Left hindlimb (tissue), 1 donor: ENCODE measurements at places on chromosomes 6 and 20.
A peak's percentile ranks its signal among the peaks of the same experiment; 100 is the strongest.

DNA sequence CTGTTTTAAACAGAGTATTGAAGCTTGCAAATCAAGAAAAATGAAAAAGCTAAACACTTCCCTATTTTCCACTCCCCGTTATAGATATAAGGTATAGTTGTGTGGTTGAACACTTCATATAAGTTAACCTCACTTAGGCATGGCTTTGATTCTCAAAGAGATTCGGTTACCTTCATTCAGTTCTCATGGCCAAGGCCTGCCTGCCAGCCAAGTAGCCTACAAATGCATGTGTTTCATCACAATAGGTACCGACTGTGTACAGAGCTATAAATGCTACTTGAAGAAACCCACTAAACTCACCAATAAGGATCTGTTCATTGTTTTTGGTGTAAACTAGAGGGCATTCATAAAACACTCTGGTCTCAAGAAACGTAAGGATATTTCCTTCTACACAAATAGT lies 27.8 kb downstream of the PM20D2 start:
- no peak for DNase-seq

- DNase-seq = no peak
These were observed 314.5 kb downstream of the KIF16B start for GRCh38 chr20:16258766-16259165.

- peak; percentile 87 for DNase-seq
These were observed 9.1 kb downstream of the BAK1 start for GRCh38 chr6:33570806-33571636.

- DNase-seq = no peak
These were observed 1176.4 kb upstream of the EYS start for GRCh38 chr6:66883453-66883852.

GRCh38 chr20:38395165-38395564 lies 40.0 kb downstream of the SNHG17 start:
- no peak for DNase-seq

- peak; percentile 56 for DNase-seq
These were observed 1.1 kb downstream of the TCP11 start for GRCh38 chr6:35139924-35140638.

DNA sequence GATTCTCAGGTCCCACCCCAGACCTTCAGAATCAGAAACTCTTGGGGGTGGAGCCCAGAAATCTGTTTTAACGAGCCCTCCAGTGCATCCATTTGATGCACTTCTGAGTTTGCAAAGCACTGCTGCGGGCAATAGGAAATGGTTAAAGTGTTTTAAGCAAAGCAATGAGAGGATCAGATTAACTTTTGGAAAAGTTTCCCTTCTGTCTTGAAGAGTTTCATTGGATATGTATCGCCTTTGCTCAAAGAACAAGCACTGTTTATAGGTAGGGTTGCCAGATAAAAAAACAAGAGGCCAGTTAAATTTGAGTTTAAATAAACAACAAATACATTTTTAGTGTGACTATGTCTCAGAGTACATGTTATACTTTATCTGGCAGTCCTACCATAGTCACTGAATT lies 226.0 kb downstream of the BMP7 start:
- DNase-seq = no peak

DNA sequence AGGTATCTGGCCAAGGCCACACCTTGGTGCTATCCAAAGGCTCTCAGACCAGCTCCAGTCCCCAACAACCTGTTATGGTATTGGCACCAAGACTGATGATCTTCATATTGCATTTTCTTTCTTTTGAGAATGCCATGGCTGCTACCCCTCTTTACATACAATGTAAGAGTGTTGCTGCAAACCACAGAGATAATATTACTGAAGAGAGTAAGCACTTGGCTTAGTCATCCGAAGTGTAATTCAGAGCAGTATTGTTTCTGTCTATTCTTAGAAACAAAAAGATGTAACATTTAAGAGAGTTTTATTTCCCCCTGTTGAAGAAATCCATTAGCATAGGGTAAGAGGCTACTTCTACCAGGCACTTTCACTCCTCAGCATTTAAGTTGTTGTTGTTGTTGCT lies 212.5 kb downstream of the C6orf118 start:
- DNase-seq = no peak

GRCh38 chr6:160041608-160042007 lies 72.7 kb downstream of the IGF2R start:
- peak; percentile 84 for DNase-seq

DNA sequence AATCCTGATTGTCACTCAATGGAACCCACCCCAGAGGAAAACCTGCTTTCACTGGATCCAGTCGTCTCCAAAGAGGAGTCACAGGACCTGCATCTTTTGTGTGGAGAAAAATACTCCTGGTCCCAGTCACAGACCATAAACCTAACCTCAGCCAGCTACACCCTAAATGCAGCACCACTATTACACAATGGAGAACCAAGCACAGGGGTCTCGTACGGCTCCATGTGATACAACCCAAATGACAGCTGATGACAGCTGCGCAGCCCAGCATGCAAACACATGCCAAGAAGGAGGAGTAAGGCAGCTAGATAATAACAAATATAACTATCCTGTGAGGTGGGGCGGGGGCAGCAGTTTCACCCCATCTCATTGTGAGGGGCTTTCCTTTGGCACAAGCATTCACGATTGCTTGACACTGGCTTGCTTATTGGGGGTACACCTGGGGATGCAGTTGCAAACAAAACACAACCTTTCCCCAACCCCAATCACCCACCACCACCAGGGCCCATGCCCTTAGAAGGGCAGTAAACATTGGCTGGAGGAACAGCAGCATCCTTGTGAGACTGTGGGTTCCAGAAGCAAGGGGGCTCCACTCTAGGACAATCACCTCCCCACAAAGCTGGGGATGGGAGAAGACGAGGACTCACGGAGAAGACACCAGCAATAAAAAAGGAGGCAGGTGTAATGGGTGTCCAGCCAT lies 51.5 kb downstream of the TRERF1 start:
- DNase-seq = no peak

- no peak for DNase-seq
These were observed 9.3 kb upstream of the RPS6KA2 start for GRCh38 chr6:166636191-166636933.

DNA sequence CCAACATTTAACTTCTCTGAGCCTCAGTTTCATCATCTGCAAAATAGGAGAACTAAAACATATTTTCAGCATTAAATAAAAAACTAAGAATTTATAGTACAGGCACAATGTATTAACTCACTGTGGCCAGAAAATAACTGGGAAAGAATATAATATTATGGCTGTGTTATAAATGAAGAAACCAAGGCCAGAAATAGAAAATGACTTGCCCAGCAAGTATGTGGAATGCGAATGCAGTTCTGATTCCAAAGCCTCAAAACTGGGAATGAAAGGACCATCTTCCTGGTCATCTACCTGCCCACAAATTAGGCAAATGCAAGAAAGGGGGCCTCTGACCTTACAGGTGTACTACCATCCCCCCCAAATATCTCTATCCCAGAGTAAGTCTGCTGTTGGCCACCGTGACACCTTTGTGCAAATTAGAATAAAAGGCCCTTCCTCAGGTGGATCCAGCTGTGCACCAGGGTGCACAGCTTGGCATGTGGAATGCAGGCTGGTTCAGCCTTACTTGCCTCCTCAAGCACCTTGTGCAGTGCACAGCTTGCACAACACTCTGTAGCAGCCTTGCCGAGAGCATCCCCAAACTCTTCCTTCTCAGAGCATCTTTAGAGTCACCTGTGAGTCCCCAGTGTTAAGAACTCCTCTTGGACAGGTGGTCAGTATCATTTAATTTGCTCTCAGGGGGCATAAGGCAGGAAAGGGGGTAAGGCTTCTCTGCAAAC lies 4.4 kb downstream of the SLC13A3 start:
- no peak for DNase-seq

GRCh38 chr20:5390720-5391119 lies 74.0 kb upstream of the PROKR2 start:
- no peak for DNase-seq

- no peak for DNase-seq
These were observed 18.1 kb downstream of the RBM38 start for GRCh38 chr20:57409316-57409671.

DNA sequence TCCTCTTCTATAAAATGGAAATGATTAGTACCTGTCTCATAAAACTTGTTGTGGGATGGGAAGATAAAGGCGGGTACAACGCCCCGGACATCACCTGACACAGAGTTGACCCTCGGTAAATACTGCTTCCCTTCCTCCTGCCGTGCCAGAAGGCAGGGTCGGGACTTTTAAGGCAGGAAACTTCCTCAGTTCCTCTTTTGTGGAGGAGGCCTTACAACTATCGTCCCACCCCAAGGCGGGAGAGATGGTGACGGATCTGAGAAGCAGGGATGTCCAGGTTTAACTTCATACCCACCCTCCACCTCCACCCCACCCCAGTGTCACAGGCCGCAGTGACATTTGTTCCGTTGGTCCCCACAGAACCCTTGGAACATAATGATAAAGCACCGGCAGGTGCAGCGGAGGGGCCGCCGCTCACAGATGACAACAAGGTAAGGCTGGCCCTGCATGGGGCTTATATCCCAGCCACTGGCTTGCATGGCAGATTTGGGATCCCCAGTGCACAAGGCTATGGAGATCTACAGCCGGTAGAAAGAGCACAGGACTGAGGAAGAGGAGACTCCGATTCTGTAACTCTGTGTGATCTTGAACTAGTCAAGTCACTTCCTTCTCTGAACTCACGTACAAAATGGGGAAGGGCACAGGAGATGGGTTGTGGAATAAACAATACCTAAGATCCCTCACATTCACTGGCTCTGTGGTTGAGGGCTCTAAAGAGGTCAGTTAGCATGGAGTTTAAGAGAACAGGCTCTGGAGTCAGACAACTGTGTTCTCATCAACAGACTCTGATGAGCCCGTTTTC lies 764 bp downstream of the DNTTIP1 start:
- no peak for DNase-seq

DNA sequence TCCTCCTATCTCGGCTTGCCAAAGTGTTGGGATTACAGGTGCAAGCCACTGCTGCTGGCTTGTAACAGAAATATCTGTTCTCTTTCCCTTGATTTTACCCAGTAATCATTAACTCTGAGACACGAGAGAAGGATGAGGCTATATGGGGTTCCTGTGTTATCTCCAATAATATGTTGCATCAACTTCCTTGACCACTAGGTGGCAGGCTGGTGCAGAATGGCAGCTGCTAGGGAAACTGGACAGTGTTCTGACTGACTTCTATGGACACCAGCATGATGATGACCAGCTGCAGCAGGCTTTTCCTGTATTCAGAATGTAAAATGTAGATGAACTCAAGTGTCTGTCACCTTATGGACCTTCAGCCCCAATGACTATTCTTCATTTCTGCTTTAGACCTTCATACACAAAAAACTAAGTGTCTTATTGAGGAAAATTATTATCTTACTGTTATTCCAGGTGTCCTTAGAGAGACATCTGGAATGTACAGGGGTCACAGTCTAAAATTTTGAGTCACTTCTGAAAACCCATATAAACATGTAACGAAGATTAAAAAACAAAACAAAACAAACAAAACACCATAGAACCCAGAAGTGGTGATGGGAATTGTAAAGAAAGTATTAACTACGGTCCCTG lies 20.4 kb upstream of the CD109 start:
- DNase-seq = peak; percentile 70

DNA sequence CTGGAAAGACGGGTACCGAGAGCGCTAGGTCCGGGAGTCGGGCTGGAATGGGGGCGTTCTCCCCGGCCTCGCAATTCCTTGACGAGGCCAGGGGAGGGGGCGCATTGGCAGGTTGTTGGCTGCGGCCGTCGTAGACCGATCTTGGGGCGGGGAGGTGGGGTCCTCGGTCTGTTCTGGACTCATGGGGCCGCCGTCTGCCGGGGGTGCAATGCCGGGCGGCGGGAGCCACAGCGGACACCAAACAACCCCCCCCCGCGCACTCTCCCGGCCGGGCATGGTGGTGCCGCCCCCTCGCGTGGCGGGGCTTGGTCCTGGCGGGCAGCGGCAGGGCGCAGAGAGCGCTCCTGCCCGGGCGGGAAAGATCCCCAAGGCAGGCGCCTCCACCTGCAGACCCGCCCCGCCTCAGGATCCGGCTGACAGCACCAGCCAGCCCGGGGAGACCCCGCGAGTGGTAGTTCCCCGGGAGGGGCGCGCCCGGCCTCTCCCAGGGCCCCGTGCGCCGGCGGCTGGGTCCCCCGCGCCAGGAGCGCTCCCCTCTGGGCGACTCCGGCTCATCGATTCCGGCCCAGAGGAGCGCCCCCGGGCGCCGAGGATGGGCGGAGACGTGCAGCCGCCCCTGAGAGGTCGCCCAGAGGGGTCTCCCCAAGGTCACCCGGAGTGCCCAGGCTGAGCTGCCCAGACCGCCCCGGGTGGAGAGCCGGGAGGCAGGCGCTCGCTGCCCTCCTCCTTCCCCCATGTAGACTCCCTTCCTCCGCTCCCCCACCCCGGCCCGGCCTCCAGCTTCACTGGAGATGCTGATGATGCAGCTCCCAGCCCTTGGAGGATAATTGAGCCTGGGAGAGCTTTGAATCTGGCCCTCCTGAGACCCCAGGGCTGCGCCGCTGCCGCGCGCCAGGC lies 709 bp downstream of the PPP1R16B start:
- no peak for DNase-seq

DNA sequence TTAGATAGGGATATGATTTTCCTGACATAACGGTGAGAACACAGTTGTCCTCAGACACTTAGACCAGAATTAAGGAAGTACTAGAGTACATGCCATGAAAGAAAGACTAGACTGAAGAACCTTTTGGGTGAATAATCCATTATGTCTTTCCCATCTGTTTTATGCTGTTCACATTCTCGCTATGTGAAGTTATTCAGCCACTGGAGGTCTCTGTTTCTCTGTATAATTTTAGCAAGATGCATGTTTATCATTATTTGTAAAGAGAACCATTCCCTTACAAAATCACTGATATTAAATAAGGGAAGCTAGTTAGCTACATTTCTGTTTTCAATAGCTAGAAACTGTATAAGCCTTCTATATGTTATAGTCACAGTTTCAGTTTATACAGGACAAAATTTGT lies 391.9 kb downstream of the CD109 start:
- DNase-seq = no peak

DNA sequence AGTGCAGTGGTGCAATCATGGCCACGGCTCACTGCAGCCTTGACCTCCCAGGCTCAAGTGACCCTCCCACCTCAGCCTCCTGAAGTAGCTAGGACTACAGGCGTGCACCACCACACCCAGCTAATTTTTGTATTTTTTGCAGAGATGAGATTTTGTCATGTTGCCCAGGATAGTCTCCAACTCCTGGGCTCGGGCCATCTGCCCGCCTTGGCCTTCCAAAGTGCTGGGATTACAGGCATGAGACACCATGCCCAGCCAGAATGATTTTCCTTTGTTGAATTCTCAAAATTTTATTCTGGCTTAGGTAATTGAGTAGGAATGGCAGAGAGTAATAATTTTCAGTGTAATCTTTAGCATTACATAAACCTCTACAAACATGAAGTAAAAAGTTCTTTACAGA lies 37.1 kb downstream of the SLC16A10 start:
- DNase-seq = no peak

DNA sequence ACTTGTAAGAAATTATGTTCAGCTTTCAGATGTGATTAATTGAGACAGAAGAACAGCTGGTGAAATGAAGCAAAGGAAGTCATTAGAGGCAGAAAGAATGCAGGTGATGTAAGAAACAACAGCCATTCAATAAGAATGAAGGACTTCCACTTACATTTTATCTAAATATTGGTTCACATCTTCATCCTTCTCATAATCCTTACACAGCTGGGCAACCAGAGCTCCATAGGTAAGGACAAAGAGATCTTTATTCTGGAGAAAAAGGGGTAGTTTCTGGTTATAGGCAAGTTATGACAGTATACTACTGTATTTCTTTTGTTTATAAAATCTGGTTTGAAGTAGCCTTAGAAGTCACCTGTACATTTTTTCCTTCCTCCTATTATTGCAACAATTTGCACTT lies 2.3 kb downstream of the TRAPPC3L start:
- DNase-seq = no peak
